Amygdala (tissue), 56 donors: ENCODE measurements at places on chromosomes 12 and 14.

DNA sequence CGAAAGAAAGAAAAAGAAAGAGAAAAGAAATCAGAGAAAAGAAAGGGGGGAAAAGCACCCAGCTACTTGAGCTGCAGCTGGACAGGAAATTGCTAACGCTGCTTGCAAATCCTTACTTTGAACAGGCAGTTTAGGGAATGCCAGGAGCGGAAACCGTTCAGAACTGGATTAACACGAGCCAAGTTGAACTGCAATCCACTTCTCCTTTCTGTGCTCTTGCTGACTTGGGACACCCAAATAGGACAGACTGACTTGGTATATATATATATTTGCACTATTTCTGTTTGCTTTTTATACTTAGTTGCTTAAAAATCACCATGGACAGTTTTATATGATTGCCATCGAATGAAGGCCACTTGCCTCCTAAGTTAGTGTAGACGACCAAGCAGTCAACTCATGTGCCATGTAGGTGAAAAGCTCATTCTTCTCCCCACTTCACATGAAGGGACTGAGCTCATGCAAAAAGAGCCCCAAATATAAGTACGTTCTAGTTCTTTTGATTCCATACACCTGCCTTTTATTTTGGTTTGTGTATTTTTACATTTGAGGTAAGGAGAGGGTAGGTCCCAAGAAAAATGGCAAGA, 5.5 kb downstream of the DUSP6 start:
- DNase-seq, result peak; percentile 36

- peak; percentile 49 for DNase-seq
Observed at GRCh38 chr12:81758421-81759189, 545 bp downstream of the PPFIA2 start.

DNA sequence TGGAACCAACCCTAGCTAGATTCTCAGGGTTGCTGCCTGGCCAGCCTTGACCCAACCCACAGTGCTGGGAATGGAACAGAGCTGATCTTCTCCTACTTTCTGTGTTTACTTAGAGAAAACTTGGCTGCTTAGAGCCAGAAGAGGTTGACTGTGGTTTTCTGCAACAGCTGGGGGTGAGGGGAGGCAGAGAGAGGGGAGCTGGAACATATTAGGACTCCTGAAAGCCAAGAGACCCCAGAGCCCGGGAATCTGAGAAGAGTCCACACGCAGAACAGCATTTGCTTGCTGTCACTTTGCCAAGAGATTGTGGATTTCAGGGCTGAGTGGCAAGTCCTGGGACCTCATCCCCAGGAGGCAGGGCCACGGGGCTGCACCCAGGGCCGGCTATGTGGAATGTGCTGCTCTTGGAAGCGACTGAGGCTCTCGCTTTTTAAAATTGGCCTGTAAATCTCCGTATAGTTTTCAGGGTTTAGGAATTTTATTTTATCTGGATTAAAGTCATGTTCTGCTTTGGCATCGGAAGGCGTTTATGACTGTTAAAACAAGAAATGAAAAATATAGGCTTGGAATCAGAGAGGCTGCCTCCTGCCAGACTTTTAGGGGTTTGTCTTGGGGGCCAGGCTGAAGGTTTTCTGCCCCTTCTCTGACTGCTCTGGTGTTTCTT, 22.3 kb upstream of the MED13L start:
- DNase-seq, result no peak

GRCh38 chr14:102938191-102938590, 15.7 kb downstream of the AMN start:
- DNase-seq, result no peak

GRCh38 chr12:121942145-121942718, 23.8 kb downstream of the CFAP251 start:
- no peak for DNase-seq

DNA sequence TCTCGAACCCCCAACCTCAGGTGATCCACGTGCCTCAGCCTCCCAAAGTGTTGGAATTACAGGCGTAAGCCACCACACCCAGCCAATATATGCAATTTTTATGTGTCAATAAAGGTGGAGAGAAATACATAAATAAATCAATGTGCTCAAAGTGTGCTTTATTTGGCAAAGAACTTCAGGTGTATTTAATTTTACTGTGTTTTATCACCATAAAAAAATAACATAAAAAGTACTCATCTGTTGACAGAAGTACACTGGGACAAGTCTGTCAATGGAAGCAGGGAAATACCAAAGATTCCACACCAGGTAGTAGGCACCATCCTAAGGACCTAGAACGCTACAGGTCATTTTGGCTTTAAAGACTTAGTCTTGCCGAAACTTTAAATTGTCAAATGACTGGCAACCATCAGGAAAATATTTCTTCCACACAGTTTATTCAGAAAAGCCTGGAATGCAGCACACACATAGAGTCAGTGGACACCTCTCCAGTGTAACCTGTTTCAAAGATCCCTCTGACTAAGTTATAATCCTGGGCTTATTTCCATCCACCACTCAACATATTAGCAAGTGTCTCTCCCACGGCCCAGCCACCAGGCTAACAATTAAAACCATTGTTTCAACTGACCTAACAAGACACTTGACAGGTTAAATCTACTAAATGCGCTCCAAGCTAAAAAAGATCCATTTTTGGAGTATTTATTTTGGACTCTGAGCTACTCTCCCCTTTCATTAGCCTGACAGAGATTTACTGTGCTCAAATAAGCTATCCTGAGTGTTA, 4.2 kb downstream of the ERO1A start:
- DNase-seq, result no peak

DNA sequence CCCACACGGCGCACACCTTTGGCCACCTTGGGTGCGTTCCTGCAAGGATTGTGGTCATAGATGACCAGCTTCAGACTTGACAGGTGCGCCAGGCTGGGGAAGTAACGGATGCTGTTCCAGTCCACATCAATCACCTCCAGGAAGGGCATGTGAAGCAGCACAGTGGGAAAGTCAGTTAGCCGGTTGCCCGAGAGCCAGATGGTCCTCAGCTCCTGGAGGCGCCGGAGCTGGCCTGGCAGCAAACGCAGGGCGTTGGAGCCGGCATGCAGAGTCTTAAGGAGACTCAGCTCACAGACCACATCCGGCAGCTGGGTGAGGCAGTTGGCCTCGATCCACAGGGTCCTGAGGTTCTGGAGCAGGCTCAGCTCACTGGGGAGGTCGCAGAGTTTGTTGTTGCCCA, 581 bp downstream of the LRRC10 start:
- DNase-seq, result no peak

GRCh38 chr12:9701380-9702154, 31.3 kb downstream of the CLECL1 start:
- no peak for DNase-seq

- peak; percentile 10 for DNase-seq
Observed at GRCh38 chr12:103771466-103771865, 69.6 kb downstream of the NT5DC3 start.

DNA sequence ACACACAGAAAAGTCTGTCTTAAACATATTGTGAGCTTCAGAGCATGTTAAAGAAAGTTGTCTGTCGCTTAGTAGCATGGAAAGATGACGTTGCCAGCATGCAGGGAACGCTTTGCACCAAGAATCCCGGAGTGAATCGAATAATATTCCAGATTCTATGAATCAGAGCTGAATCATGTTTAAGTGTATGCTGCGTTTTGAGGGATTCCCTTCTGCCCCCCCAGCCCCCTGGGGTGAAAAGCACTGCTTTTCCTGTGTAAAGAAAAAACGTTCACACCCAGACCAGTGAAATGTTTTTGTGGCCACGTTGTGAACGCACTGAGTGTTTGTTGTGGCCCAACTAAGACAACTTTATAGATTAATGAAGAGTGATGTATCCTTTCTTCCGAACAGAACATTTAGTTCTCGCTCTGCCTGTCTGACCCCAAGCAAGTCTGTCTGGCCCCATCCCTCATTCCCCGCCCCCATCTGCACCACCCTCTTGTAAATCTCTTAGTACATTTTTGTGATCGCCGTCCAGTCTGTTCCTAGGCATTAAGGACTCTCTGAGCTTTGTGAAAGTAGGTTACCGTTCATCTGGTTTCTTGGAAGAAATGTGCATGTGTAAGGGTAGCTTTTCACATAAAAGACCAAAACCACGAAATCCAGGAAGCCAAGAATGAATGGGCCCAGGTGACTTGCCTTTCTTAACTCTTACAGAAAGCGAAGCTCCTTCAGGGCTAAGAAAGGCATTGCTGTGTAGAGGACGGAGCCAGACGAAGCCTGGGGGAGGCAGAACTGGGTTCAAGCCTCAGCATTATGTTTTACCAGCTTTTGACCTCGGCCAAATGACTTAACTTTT, 103.0 kb downstream of the SAMD4A start:
- no peak for DNase-seq

GRCh38 chr12:96152164-96152563, 42.0 kb upstream of the ELK3 start:
- DNase-seq, result no peak

GRCh38 chr12:7293670-7294069, 10.2 kb upstream of the ACSM4 start:
- no peak for DNase-seq

GRCh38 chr12:129903092-129903945, 506 bp downstream of the TMEM132D start:
- no peak for DNase-seq

- DNase-seq, result no peak
Observed at GRCh38 chr12:93121729-93122488, 192.8 kb upstream of the EEA1 start.

GRCh38 chr14:81298122-81298521, 77.4 kb upstream of the GTF2A1 start:
- DNase-seq, result no peak

DNA sequence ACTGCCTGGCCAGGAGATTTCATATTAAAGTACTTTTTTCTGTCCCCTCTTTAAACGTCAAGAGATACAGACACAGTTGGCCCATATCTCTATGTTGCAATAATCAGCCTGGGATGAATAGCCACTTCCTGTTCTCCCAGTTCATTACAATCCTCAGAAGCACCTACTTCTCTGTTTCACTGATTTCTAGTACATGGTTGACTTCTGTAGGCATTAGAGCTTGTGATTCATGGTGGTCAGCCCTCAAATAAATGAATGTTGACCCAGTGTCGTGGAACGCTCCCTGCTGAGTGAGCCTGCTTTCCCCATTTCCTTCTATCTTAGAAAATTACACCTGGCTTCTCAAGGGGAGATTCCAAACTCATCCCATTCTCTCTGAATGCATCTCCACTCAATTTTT, 416.7 kb downstream of the PDZRN4 start:
- DNase-seq, result no peak

- DNase-seq, result no peak
Observed at GRCh38 chr14:52179141-52179790, 88.2 kb upstream of the PTGDR start.

DNA sequence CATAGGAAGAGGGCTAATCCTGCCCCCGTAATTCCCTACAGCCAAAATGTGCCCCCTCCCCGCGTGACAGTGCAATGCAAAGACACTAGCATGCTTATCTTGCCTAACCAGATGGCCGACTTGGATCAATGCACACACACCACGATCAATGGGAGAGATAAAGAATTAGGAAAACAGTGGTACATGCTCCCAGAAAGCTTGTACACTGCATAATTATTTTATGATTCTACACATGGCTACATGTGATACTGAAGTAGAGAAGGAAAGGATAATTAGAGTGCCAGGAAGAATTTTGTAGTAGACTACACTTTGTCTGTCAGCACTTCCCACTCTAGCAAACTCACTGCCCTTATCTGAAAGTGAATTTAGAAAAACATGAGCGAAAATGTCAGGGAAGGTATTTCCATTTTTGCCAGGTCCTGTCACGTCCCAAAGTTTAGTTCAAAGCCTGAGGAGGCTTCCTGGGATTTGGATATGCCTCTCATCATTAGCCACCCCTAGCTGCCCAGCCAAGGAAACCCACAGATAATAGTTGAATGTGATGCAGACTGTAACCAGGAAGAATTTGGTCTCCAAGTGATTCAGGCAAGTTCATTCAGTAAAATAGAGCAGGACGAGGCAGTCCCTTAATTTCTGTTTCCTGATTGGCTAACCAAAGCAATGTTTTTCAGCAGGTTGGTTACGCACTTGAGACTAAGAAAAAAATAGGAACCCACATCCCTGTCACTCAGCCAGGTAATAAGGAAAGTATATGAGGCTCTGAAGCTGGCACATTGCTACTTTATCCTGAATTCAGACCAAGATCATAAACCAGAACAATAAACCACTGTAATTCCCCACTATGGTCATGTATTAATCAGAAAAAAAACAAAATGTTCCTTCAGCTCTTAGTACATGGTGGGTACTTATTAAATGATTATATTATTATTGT, 199.6 kb upstream of the OTX2 start:
- DNase-seq, result no peak

- no peak for DNase-seq
Observed at GRCh38 chr12:69108037-69108436, 131.3 kb upstream of the CPSF6 start.

DNA sequence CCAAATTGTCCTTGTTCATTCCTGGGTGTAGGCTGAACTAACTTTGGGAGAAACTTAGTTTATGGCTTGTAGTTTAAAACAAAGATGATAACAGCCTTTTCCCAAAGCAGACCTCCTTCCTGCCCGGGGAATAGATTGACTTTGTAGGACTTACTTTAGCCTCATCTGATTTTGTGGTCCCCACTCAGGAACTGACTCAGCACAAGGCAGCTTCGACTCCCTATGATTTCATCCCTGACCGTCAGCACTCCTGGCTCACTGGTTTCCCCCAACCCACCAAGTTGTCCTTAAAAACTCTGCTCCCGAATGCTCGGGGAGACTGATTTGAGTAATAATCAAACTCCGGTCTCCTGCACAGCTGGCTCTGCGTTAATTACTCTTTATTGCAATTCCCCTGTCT, 40.1 kb upstream of the DDHD1 start:
- DNase-seq, result no peak

DNA sequence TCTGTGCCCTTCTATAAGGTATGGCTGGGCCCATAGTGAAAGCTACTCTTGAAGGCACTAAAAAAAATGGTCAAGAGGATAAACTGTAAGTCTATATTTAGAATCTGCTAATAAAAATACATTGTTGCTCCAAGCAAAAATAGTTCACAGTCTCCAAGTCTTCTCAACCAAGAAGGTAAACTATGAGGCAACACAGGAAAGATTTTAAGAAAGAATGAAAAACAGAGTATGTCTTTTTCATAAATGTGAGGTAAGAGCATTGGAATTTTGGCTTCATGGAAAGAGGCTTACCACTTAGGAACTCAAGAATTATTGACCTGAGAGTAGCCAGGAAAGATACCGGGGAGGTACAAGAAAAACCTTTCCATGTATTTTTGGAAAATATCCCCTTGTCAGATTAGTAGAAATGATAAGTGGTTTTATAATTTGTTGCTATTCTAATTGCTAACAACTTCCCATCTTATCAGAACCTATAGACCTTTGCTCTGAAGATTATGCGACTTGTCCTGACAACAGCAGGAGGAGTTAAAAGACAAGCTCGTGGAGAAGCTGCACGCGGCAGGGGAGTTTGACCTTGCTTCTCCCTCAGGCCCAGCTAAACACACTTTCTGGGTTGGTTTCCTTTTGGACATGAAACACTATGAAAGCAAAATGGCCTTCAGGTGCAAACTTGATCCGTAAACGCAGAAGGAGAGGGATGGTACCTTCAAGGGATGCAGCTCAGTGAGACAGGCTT, 238.1 kb downstream of the FOXN3 start:
- DNase-seq, result no peak

DNA sequence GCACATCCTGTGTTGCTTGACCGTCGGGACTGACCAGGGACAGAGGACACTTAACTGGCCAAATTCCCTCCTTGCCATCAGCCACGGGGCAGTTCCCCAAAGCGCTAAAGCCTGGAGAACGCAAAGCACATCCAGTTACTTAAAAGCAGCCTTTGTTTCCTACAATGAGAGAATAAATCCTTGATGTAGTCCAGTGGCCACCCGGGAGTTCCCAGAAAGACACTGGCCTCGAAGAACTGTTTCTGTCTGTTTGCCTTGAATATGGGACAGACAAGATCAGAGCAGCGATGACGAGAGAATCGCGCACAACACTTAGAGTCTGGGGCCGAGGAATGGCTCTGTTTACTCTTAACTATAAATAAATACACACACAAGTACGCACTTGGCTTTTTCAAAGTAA, 102.2 kb downstream of the TNFAIP2 start:
- DNase-seq, result no peak
